ENCODE measurements at places on chromosomes 12 and 14.

GRCh38 chr14:52079239-52079959 is 10.5 kb upstream of the NID2 start:
- H3K27me3 ChIP-seq: peaks cover 13% of the 10 kb centered on the region
- no peak overlapping the region for H3K27ac ChIP-seq
- no peak overlapping the region for H3K4me3 ChIP-seq
- DNase-seq: no peak

- peaks cover 6% of the 10 kb centered on the region for H3K4me1 ChIP-seq
- no peaks in the 10 kb centered on the region for H3K27me3 ChIP-seq
- no peak overlapping the region for H3K27ac ChIP-seq
- DNase-seq: no peak
Observed at GRCh38 chr14:73817020-73817655, 34.5 kb upstream of the PTGR2 start.

GRCh38 chr12:129651951-129652350 is 251.9 kb downstream of the TMEM132D start:
- no peaks in the 10 kb centered on the region for H3K27me3 ChIP-seq
- H3K4me3 ChIP-seq: no peak overlapping the region
- no peaks in the 10 kb centered on the region for H3K36me3 ChIP-seq
- H3K4me1 ChIP-seq: no peaks in the 10 kb centered on the region
- no peak overlapping the region for H3K27ac ChIP-seq

GRCh38 chr14:50622978-50623377 is 45.1 kb downstream of the SAV1 start:
- DNase-seq: no peak
- H3K36me3 ChIP-seq: no peaks in the 10 kb centered on the region
- H3K27ac ChIP-seq: no peak overlapping the region
- H3K4me3 ChIP-seq: no peak overlapping the region
- H3K27me3 ChIP-seq: no peaks in the 10 kb centered on the region

DNA sequence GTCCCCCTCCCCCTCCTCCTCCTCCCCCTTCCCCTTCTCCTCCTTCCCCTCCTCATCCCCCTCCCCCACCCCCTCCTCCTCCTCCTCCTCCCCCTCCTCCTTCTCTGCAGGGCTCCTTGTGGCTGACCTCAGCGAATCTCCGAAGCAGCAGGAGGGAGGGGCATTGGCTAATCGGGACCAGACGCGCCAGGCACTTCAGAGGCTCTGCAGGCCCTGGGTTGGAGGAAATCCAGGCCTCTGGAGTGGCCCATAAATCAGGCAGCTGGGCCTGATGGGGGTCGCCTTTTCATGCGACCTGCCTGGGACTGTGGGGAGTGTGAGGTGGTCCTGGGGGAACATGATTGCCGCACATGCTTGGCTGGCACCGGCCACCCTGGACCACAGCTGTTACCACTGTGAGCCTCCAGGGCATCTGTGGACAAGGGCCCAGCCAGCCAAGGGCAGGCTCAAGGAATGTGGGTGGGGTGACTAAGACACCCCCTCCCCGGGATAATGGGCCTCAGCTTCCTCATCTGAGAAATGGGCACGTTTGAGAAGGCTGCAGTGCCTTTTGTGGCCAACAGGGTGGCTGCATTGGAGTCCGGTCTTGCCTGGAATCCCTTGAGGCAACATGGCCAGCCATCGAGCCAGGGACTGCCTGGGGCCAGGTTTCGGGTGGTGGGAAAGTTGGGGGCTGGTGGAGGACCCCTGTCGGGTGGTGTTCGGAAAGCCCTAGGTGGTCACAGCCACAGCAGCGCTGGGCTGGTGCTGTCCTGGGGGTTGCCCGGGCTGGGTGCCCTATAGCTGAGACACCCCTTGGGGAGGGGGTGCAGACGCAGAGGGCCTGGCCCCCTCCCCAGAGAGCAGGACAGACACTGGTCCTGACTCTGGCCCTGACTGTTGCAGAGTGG is 12.0 kb downstream of the KIF26A start:
- H3K36me3 ChIP-seq: no peaks in the 10 kb centered on the region
- H3K4me3 ChIP-seq: no peak overlapping the region
- H3K4me1 ChIP-seq: no peaks in the 10 kb centered on the region
- no peak for DNase-seq
- H3K27me3 ChIP-seq: peaks cover 9% of the 10 kb centered on the region

GRCh38 chr12:8675591-8676036 is 13.0 kb upstream of the MFAP5 start:
- DNase-seq: no peak
- no peaks in the 10 kb centered on the region for H3K4me1 ChIP-seq
- peaks cover 2% of the 10 kb centered on the region for H3K36me3 ChIP-seq
- no peak overlapping the region for H3K4me3 ChIP-seq
- H3K27ac ChIP-seq: no peak overlapping the region

DNA sequence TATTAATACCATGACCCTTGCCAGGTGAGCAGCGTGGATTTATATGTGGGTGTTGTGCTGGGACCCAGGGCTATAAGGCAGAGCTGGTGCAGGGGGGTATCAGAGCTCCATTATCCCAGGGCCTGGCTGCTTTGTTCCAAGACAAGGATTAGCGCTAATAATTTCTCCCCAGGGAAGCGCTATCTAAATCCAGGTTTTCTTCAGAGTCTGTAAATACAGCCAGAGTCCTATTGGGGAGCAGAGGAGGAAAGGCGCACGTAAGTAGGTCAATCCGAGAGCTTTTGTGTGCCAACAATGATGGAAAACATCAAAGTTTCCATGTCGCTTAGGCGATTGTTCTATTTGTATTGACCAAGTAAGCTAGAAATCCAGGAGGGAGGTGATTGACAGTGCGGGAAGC is 1009.7 kb downstream of the VRK1 start:
- H3K27me3 ChIP-seq: no peaks in the 10 kb centered on the region
- H3K36me3 ChIP-seq: no peaks in the 10 kb centered on the region
- DNase-seq: no peak
- no peak overlapping the region for H3K4me3 ChIP-seq

GRCh38 chr14:35072226-35072625 is 26.2 kb downstream of the FAM177A1 start:
- no peak overlapping the region for H3K27ac ChIP-seq
- H3K4me3 ChIP-seq: no peak overlapping the region
- H3K4me1 ChIP-seq: peaks cover under 1% of the 10 kb centered on the region

DNA sequence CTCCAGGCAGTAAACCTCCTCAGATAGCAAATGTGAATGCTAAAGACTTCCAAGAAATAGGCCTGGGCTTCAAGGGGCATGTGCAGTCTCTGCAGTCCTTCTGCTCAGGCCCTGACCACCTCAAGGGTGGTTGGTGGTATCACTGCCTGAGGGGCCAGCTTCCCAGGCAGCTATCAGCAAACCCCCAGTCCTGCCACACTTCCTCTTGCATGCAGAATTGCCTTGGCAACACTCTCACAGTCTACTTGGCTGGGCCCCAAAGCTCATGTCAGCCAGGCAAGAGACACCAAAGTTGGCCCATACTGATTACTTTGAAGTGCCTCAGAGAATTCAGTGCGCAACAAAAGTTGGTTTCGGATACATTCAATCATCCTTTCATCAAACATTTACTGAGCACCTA is 3.5 kb upstream of the ASB8 start:
- no peak overlapping the region for H3K27ac ChIP-seq
- peaks cover 13% of the 10 kb centered on the region for H3K4me1 ChIP-seq
- DNase-seq: no peak
- peaks cover 15% of the 10 kb centered on the region for H3K36me3 ChIP-seq

DNA sequence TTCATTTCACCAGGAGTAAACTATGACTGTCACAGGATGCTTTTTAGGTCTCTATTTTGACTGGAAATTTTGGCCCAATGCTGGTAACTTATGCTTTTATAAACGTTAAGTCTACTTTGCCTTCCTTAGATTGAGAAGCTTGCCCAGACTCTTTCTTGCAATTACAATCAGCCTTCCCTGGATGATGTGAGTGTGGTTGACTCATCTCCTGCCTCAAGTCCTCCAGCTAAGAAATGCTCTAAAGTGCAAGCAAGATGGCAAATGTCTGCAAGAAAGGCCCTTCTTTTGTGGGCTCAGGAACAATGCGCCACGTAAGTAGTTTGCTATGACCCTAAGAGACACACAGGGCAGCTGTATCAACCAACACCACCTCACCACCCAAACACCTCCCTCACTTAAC is 96.9 kb downstream of the SYNE2 start:
- H3K4me1 ChIP-seq: peaks cover 16% of the 10 kb centered on the region
- H3K27me3 ChIP-seq: no peaks in the 10 kb centered on the region
- no peak for DNase-seq
- H3K27ac ChIP-seq: no peak overlapping the region
- no peak overlapping the region for H3K4me3 ChIP-seq

- DNase-seq: no peak
- no peaks in the 10 kb centered on the region for H3K4me1 ChIP-seq
- no peaks in the 10 kb centered on the region for H3K27me3 ChIP-seq
- no peak overlapping the region for H3K4me3 ChIP-seq
- no peak overlapping the region for H3K27ac ChIP-seq
Observed at GRCh38 chr14:29461506-29461905, 466.1 kb downstream of the PRKD1 start.

DNA sequence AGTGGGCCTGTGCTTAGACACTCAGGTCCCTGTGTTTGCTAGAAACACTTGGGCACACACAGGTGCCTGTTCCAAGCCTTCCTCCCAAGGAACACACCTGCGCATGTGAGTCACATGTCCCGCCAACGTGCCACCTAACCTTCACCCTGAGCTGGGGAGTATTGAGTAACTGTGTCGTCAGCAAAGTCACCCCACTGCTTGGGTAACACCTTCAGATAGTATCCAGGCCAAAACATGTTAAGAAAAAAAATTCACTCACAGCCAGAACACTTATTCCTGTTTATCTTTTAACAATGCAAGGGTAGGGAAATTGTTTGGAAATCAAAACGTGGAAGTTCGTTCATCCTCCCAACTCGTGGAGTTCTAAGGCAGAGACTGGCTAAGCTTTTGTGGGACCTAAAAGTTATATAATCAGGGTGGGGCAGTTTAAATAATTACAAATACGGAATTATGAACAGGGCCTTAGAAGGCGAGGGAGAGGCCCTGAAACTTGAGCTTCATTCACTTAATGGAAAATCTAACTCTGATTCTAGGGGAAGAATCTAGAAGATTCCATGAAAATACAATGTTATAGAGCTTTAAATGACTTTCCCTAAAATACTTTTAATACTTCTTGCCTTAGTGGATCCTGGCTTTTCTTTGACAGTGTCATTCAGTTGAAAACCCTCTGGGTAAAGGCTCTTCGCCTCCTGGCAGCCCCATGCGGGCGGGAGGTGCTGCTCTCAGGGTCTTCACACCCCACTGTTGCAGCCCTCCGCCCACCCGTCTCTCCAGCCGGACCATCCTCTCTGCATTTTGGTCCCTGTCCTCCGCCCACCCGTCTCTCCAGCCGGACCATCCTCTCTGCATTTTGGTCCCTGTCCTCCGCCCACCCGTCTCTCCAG is 30.3 kb upstream of the ADIPOR2 start:
- no peaks in the 10 kb centered on the region for H3K27me3 ChIP-seq
- peaks cover 38% of the 10 kb centered on the region for H3K36me3 ChIP-seq

GRCh38 chr12:96383991-96384390 is 16.2 kb downstream of the CDK17 start:
- no peak for DNase-seq
- H3K4me1 ChIP-seq: peaks cover 50% of the 10 kb centered on the region
- H3K27me3 ChIP-seq: no peaks in the 10 kb centered on the region
- H3K36me3 ChIP-seq: peaks cover 58% of the 10 kb centered on the region
- peak overlapping the region; percentile 21 for H3K4me3 ChIP-seq

- peaks cover 2% of the 10 kb centered on the region for H3K36me3 ChIP-seq
- H3K4me3 ChIP-seq: no peak overlapping the region
- no peak overlapping the region for H3K27ac ChIP-seq
- H3K27me3 ChIP-seq: no peaks in the 10 kb centered on the region
- DNase-seq: no peak
- H3K4me1 ChIP-seq: peaks cover 5% of the 10 kb centered on the region
Observed at GRCh38 chr14:92719890-92720323, 28.5 kb downstream of the LGMN start.
